ENCODE measurements at places on chromosomes 6 and 20. TPM values are rescaled to one million over a fixed set of nuclear protein-coding genes. Genes with fewer than 3 reads are reported as not detected.
A peak's percentile ranks its signal among the peaks of the same experiment; 100 is the strongest.

- no peak for DNase-seq
Observed at GRCh38 chr6:123808556-123808955, 4.9 kb downstream of the NKAIN2 start.

DNA sequence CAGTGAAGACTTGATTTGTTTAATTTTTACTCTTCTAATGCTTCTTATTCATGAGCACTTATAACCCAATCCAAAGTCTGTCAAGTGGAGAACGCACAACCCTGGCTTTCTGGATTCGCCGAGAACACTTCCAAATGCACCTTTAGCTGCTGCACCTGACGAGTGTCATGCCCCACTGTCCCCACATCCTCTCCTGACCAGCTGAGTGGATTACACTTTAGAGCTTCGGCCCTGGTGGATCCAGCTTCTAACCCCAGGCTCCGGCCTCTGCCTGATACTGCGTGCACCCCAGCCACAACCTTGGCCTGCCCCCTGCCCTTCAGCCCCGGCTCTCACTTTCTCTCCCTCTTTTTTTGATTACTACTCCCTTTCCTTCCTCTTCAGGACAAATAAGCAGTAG, 258.8 kb downstream of the TMEM242 start:
- DNase-seq, result no peak

- DNase-seq, result peak; percentile 38
Observed at GRCh38 chr20:33709905-33710541, 10.1 kb downstream of the PXMP4 start.

DNA sequence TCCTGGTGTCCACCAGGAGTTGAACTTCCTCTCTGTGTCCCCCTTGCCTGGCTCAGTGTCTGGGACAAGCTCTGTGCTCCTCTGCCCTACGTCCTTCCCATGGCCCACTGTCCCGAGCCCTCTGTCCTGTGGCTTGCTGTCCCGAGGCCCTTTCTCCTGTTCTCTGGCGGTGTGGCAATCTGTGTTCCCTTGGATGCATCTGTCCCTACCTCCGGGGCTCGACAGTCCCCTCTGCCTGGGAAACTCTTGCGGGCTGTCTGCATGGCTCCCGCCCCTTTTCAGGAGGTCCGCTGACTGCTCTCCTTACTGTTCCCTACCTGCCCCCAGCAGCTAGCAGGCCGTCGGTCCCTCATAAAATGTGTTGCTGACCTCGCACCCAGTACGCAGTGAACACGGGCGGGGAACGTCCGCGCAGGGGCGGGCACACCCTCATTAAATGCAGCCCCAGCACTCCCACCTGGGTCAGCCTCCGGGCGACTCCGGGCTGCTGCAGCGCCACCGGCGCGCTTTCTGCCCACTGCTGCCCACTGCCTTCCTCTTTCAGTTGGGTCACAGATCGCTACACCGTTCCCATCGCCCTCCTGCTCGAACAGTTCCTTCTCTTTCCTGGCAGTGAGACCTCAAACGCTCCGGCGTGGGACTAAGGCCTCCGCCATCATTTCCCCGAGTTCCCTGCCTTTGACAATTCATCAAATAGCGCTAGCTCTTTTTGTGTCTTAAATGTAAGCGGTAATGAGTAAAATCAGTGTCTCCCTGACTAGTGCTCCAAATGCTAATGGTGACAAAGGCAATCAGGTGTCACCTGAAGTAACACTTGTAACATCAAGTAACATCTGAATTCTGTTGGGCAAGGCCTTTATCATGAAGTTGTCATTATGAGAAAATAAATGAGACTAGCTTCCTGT, 60.5 kb downstream of the RSPH3 start:
- peak; percentile 19 for DNase-seq

The SLC17A9 gene
- 2.0 TPM for polyA plus RNA-seq

DNA sequence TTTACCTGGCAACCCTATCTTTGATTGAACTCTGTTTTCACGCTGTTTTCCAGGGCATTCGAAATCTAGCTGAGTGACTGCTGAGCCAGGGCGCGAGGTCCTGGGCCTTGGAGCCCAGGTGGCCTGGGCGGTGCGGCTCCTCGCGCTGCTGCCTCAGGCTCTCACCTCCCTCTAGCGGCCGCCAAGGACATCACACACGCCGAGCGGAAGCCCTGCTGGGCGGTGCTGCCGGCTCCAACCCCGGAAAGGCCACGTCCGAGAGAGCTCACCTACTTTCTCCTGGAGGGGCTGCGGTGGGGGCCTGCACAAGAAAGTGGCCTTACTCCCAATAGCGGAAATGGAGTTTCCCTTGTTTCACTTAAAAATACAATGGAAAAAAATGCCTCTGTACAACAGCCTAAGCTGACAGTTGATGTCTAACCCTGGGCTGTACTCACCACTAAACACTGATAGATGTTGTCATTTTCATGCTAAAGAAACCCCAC, 77.7 kb downstream of the ELOVL4 start:
- DNase-seq, result peak; percentile 89

The KIF6 gene
- polyA plus RNA-seq, result 1.2 TPM

DNA sequence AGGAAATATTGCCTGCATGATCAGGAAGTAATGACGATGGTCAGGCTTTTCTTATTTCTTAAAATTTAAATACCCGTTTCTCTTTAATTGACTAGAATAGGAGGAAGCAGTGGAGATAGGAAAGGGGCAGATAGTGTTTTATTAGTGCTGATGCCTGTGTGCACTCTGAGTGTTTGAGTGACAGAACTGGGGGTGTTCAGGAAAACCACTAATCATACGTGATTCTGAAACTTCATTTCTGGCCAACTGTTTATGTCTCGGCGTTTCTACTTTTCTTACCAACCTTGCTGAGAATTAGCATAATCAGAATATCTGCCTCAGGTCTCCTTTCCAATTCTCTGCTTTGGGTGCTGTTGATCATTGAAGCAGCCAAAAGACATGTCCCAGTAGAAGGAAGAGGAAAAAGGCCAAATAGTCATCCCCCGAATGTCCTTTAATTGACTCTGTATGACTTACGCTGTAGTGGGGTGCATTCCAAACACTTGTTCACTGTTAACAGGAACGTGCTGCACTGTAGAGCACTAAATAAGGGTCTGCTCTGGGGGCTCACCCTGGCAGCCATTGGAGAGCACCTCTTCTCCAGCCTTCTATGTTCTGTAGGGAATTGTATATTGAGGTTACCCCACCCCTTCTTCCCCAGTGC, 152.9 kb downstream of the JARID2 start:
- DNase-seq, result no peak

The NFATC2 gene
- polyA plus RNA-seq, result 5.7 TPM

- no peak for DNase-seq
Observed at GRCh38 chr6:125931733-125932450, 24.7 kb upstream of the HINT3 start.

- DNase-seq, result no peak
Observed at GRCh38 chr6:74222768-74223333, 526.8 kb downstream of the CD109 start.

DNA sequence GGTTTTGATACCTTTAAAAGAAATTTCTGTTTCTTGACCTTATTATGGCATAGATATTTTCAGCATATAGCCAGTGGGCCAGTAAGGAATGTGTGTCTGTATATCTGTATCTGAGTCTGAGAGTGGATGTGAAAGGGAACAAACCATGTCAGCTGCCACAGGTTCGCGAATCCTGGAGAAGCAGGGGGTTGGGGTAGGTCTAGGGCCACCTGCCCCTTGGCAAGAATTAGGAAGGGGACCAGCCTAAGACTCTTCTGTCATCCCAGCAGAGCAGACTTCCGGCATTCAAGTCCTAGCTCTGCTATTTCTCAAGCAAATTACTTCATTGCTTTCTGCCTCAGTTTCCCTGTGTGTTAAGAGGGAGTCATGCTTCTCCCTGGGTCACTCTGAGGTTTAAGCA, 180.3 kb upstream of the SNX9 start:
- DNase-seq, result no peak

The TMX4 gene
- polyA plus RNA-seq, result 17.9 TPM

GRCh38 chr6:36844232-36845170, 5.3 kb upstream of the CPNE5 start:
- no peak for DNase-seq

- no peak for DNase-seq
Observed at GRCh38 chr20:19598117-19598850, 159.8 kb upstream of the RIN2 start.

The SLC22A23 gene
- 17.9 TPM for polyA plus RNA-seq
